ENCODE measurements at places on chromosomes 7 and 10. TPM values are rescaled to one million over a fixed set of nuclear protein-coding genes. Genes with fewer than 3 reads are reported as not detected.

GRCh38 chr7:151699147-151699927 lies 177.6 kb downstream of the PRKAG2 start:
- no peaks in the 10 kb centered on the region for H3K27me3 ChIP-seq
- no peak overlapping the region for H3K27ac ChIP-seq
- no peak for DNase-seq

DNA sequence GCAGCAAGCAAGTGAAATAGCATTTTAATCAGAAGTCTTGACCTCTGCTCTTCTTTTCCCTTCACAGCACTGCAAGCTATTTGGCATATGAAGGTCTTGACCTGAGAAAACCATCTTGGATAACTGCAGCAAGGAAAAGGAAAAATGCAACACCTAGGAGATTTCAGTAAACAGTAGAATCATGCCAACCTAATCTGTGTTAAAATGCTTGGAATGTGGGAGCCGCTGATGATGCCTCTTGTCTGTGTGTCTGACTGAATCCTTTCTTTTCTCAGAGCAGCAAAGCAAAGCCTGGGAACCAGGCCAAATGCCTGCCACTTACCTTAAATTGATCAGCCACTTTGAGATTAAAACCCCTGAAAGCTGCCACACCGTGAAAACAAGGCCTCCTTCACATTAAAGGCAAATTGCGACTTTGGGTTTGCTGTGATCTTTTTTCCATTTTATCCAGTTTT lies 80.4 kb upstream of the CDK6 start:
- no peak overlapping the region for H3K4me3 ChIP-seq
- DNase-seq = no peak
- H3K4me1 ChIP-seq = no peaks in the 10 kb centered on the region
- no peaks in the 10 kb centered on the region for H3K36me3 ChIP-seq
- no peak overlapping the region for H3K27ac ChIP-seq
- no peaks in the 10 kb centered on the region for H3K27me3 ChIP-seq

Gene AVL9
- total RNA-seq = 69.2 TPM

Gene PLCE1
- total RNA-seq = 67.9 TPM
